ENCODE measurements at places on chromosomes 7 and 10. TPM values are rescaled to one million over a fixed set of nuclear protein-coding genes. Genes with fewer than 3 reads are reported as not detected.

- DNase-seq = no peak
Measured at GRCh38 chr10:121577568-121577967, 20.7 kb downstream of the FGFR2 start.

DNA sequence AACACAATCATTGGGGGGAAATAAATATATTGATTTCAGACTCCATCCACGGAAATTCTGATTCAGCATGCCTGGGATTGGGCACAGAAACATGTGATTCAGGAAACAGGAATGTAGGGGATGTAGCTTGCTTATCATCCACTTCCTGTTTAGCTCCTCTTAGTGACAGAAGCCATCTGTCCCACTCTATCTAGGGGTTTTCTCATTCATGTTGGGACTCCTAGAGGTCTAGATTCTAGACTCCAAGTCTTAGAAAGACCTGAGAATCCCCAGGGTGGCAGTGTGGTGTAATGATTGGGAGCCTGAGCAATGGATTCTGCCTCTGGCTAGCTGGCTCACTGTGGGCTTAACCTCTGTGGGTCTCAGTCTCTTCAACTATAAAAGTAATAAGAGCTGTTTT, 67.9 kb downstream of the CDK1 start:
- no peak for DNase-seq

GRCh38 chr10:50410066-50410811, 158.9 kb upstream of the ASAH2 start:
- DNase-seq = no peak

GRCh38 chr7:105267244-105267643, 121.5 kb downstream of the SRPK2 start:
- no peak for DNase-seq

- DNase-seq = peak; percentile 56
Measured at GRCh38 chr10:132654708-132655661, 117.4 kb downstream of the INPP5A start.

GRCh38 chr10:68302503-68302823, 29.4 kb upstream of the HNRNPH3 start:
- no peak for DNase-seq

The OGDH gene
- 87.0 TPM for polyA plus RNA-seq

- peak; percentile 95 for DNase-seq
Measured at GRCh38 chr10:101060951-101061623, 702 bp upstream of the KAZALD1 start.

The ATRNL1 gene
- 32.4 TPM for polyA plus RNA-seq

GRCh38 chr10:124126145-124126982, 33.0 kb upstream of the CHST15 start:
- DNase-seq = no peak

The SUN1 gene
- 173 TPM for polyA plus RNA-seq

The SORCS1 gene
- 2.6 TPM for polyA plus RNA-seq

The VENTX gene
- 1.5 TPM for polyA plus RNA-seq

GRCh38 chr7:105336009-105336408, 52.7 kb downstream of the SRPK2 start:
- no peak for DNase-seq

GRCh38 chr10:61580608-61581007, 82.1 kb upstream of the CABCOCO1 start:
- no peak for DNase-seq
